ENCODE measurements at places on chromosomes 13 and 19. TPM values are rescaled to one million over a fixed set of nuclear protein-coding genes. Genes with fewer than 3 reads are reported as not detected.

The MBD3L3 gene
- not detected for total RNA-seq

The LSM7 gene
- 144 TPM for total RNA-seq

The DBP gene
- 0.85 TPM for total RNA-seq

The ACTMAP gene
- 0.59 TPM for total RNA-seq

The PODNL1 gene
- total RNA-seq = 0.13 TPM

The IFNL1 gene
- not detected for total RNA-seq

The SH2D3A gene
- total RNA-seq = 0.20 TPM

The SPTBN4 gene
- 0.28 TPM for total RNA-seq

The GNG7 gene
- 0.20 TPM for total RNA-seq

The GIPR gene
- total RNA-seq = not detected

The TEKTIP1 gene
- not detected for total RNA-seq

The ZNF627 gene
- 18.8 TPM for total RNA-seq

Data from pulmonary artery endothelial cell (primary cell).